Gastroesophageal sphincter (tissue), 4 donors: ENCODE measurements at places on chromosomes 7 and 10.

DNA sequence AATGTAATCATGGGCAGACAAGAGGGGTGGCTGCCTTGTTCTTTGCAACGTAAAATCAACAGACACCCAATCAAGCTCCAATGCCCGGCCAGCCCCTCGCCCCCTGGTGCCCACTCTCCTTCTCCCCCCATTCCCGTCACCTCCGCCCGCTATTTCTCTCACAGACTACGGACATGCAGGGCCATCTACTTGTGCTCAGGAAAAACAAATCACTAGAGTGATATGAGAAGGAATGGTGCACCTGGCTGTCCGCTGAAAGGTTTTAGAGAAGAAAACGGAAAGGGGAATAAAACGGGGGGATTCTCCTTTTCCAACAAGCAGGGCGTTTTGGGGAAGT lies 396 bp downstream of the GRM8 start:
- H3K36me3 ChIP-seq, result no peaks in the 10 kb centered on the region
- H3K4me1 ChIP-seq, result peaks cover 14% of the 10 kb centered on the region
- peak overlapping the region; percentile 73 for H3K4me3 ChIP-seq
- no peak for ATAC-seq

- H3K4me1 ChIP-seq, result no peaks in the 10 kb centered on the region
- no peak for ATAC-seq
- H3K4me3 ChIP-seq, result no peak overlapping the region
- no peaks in the 10 kb centered on the region for H3K36me3 ChIP-seq
- no peaks in the 10 kb centered on the region for H3K27me3 ChIP-seq
These were observed 5.6 kb downstream of the DENND11 start for GRCh38 chr7:141696348-141696747.

DNA sequence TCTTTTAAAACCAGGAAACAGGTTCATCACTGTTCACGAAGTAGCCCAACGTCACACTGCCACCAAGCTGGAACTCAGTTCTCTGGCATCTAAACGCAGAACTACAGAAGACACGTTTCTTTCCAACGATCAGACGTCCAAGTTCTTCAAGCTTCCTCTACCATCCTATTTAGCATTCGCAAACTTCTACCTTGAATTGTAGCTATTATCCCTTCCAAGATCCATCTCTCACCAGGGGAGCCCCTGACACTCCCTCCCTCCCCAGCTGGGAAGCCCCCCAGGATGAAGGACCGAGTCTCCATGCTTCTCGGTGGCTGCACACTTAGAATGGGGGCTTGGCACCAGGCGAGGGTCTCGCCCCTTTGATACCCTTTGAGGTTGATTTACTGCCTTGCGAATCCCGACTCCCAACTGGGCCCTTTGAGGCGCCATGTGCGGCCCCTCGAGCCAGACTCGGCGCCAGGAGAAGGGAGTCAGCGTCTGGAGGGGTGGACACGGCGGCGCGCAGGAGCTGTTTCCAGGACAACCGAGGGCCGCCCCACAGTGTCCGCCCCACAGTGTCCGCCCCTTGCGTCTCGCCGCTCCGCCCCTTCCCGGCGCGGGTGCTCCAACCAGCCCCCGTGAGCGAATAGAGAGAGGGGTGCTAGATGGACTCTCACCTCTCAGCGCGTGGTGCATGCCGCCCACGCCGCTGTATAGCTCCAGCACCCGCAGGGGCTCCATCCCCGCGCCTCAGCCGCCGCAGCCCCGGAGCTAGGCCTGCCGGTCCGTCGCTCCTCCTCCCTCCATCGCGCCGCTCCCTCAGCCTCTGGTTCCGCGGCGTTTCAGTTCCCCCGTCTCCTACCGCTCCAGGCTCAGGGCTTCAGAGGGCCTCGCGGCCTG lies at the start of gene TRDMT1:
Gene TRDMT1, minus strand, starts transcription at position 761 of the 882 bp plus-strand sequence. Its CDS starts 38 bp downstream, at position 723.
- no peaks in the 10 kb centered on the region for H3K36me3 ChIP-seq
- H3K27me3 ChIP-seq, result no peaks in the 10 kb centered on the region
- ATAC-seq, result peak; percentile 99
- H3K27ac ChIP-seq, result peak within 1 kb of the TSS; percentile 91

GRCh38 chr10:18668026-18668425 lies 8.8 kb downstream of the ARL5B start:
- no peak for ATAC-seq
- peaks cover 31% of the 10 kb centered on the region for H3K4me1 ChIP-seq
- no peaks in the 10 kb centered on the region for H3K27me3 ChIP-seq
- no peak overlapping the region for H3K27ac ChIP-seq

DNA sequence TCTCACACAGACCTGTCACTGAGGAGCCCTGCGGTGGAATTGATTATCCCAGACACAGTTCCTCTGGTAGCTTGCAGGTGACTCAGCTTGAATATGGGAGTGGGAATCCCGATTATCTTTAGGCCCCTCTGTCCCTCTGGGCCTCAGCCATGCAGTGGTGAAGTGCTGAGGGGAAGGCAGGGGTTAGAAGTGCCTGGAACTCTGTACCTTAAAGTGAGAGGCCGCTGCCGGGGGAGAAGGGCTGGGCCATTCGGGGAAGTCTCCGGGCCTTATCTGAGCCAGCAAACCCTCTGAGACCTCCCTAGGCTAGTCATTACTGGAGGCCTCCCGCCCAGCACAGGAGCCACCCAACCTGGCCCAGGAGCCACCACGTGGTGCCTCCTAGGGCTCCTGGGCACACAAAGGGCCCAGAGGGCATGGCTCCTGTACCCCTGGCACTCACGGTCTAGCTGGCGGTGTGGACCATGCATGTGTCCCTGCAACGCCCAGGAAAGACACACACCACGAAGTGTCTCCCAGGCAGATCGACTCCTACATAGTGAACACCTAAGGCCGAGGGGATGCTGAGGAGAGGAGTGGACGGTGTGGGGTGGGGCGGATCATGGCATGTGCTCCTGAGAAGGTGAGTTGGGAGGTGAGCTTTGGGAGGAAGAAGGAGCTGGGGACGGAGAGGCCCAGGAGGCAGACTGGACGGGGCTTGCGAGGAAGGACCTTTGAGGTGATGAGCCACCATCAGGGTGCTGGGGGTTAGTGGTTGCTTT lies 56.2 kb downstream of the HK1 start:
- H3K27me3 ChIP-seq, result no peaks in the 10 kb centered on the region
- ATAC-seq, result no peak
- H3K4me1 ChIP-seq, result peaks cover 100% of the 10 kb centered on the region
- H3K4me3 ChIP-seq, result no peak overlapping the region
- peak overlapping the region; percentile 87 for H3K27ac ChIP-seq

DNA sequence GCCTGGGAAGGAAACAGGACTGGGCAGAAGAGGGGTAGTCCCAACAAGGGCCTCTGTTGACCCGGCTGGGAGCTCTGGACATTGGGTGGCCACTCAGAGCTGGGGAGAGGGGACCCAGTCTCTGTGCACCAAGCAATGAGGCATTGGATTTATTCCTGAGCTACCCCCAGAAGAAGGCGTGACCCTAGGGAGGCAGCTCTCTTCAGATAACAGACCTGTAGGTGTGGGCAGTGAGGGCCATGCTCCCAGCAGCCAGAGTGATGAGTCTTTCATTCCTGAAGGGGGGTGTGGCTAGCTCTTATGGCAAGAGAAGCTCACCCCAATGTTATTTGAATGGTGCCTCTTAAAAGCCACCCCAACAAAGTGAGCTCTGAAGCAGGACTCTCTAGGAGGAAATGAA lies 20.4 kb downstream of the TEX36 start:
- no peaks in the 10 kb centered on the region for H3K27me3 ChIP-seq
- H3K4me1 ChIP-seq, result no peaks in the 10 kb centered on the region
- no peak overlapping the region for H3K4me3 ChIP-seq
- no peak for ATAC-seq

GRCh38 chr7:30274641-30275040 lies 9.8 kb upstream of the ZNRF2 start:
- ATAC-seq, result no peak
- no peak overlapping the region for H3K4me3 ChIP-seq
- no peaks in the 10 kb centered on the region for H3K36me3 ChIP-seq
- H3K27ac ChIP-seq, result no peak overlapping the region
- H3K27me3 ChIP-seq, result no peaks in the 10 kb centered on the region

DNA sequence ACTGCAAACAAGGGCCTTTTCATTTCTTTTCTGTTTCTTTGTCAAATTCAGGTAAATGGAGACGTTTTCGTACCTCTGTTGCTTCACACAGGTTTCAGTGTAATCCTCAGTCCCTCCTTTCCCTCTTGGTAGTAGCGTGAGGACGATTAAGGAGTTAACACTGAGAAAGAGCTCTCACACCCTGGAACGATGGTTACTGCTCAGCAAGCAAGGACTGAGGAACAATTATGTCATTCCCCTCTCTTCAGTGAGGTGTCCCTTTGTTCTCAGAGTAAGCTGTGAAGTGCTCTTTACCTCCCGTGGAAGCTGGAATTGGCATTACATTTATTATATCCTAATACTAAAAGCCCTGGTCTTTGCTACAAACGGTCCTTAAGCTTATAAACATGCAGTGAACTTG lies 95.9 kb downstream of the FANK1 start:
- no peaks in the 10 kb centered on the region for H3K4me1 ChIP-seq
- no peaks in the 10 kb centered on the region for H3K27me3 ChIP-seq
- ATAC-seq, result no peak
- H3K4me3 ChIP-seq, result no peak overlapping the region

GRCh38 chr10:9895981-9896380 lies 1121.7 kb upstream of the CELF2 start:
- ATAC-seq, result no peak
- H3K36me3 ChIP-seq, result no peaks in the 10 kb centered on the region
- H3K27me3 ChIP-seq, result no peaks in the 10 kb centered on the region
- no peak overlapping the region for H3K4me3 ChIP-seq
- no peak overlapping the region for H3K27ac ChIP-seq

DNA sequence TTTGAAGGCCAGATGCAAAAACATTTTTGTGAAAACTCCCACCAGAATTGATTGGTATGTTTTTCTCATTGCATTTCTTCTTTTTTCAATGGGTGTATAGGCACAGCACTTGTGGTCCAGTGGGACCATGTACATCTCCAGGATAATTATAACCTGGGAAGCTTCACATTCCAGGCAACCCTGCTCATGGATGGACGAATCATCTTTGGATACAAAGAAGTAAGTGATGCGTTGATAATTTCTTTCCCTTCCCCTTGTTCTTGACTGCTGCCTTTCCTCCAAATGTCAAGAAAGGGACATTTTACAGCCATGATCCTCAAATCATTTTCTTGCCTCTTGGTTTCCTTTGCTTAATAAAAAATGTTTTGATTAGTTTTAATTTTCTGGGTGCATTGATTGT lies 331.5 kb downstream of the PLXDC2 start:
- H3K36me3 ChIP-seq, result no peaks in the 10 kb centered on the region
- no peaks in the 10 kb centered on the region for H3K4me1 ChIP-seq
- no peaks in the 10 kb centered on the region for H3K27me3 ChIP-seq

- H3K4me3 ChIP-seq, result no peak overlapping the region
- H3K4me1 ChIP-seq, result peaks cover 48% of the 10 kb centered on the region
- no peak overlapping the region for H3K27ac ChIP-seq
- peak; percentile 52 for ATAC-seq
- no peaks in the 10 kb centered on the region for H3K27me3 ChIP-seq
- peaks cover 15% of the 10 kb centered on the region for H3K36me3 ChIP-seq
These were observed 8.2 kb downstream of the PRXL2A start for GRCh38 chr10:80416479-80417098.

DNA sequence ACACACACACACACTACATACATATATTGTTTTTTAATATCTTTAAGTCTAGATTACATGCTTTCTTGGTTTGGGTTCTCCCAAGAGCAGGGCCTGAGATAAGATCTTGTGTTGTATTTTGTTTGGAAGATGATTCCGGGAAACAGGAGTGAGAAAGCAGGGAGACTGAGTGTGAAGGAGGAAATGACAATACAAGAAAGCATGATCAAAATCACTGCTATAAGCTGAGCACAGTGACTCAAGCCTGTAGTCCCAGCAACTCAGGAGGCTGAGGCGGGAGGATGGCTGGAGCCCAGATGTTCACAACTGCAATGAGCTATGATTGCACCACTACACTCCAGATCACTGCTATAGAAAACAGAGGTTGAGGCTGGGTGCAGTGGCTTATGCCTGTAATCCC lies 267.6 kb downstream of the SKIDA1 start:
- H3K27ac ChIP-seq, result no peak overlapping the region
- ATAC-seq, result no peak
- no peaks in the 10 kb centered on the region for H3K36me3 ChIP-seq
- peaks cover 6% of the 10 kb centered on the region for H3K27me3 ChIP-seq

GRCh38 chr10:92965314-92965713 lies 95.3 kb upstream of the CYP26C1 start:
- H3K4me1 ChIP-seq, result no peaks in the 10 kb centered on the region
- no peak overlapping the region for H3K27ac ChIP-seq
- no peak overlapping the region for H3K4me3 ChIP-seq
- H3K36me3 ChIP-seq, result no peaks in the 10 kb centered on the region
- H3K27me3 ChIP-seq, result no peaks in the 10 kb centered on the region
- ATAC-seq, result no peak

DNA sequence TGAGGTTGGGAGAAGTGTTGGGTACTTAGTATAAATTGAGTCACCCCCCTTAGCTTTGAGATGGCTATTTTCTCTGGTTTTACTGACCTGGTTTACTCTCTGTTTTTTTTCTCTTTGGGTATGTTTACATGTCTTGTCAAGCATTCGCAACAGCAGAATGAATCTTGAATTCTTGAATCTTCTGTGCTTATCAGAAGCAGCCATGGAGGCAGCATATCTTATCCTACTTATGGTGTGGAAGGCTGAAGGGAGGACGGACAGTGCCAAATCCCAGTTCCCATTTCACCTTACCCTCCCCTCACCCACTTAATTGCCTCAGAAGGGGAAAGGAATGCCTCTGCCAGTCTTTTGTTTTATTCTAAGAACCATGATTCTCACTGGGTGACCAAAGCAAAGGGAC lies 3.7 kb downstream of the SND1 start:
- H3K27ac ChIP-seq, result no peak overlapping the region
- H3K4me1 ChIP-seq, result peaks cover 34% of the 10 kb centered on the region
- no peak for ATAC-seq
- H3K36me3 ChIP-seq, result peaks cover 10% of the 10 kb centered on the region
- no peak overlapping the region for H3K4me3 ChIP-seq

DNA sequence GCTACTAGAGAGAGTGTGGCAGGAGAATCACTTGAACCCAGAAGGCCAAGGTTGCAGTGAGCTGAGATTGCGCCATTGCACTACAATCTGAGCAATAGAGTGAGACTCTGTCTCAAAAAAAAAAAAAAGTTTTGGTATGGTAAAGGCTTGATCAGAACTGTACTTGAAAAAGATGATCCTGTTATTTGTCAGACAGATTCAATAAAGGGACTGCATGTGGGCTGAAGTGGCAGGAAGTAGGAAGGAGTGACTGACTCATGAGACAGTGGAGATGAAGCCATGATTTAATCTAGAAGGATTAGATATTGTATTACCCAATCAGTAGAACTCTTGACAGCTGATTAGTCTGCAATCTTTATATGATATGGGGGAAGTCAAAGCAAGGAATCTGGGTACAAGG lies 2.7 kb upstream of the TMEM254 start:
- no peak for ATAC-seq
- H3K36me3 ChIP-seq, result no peaks in the 10 kb centered on the region
- no peaks in the 10 kb centered on the region for H3K27me3 ChIP-seq

DNA sequence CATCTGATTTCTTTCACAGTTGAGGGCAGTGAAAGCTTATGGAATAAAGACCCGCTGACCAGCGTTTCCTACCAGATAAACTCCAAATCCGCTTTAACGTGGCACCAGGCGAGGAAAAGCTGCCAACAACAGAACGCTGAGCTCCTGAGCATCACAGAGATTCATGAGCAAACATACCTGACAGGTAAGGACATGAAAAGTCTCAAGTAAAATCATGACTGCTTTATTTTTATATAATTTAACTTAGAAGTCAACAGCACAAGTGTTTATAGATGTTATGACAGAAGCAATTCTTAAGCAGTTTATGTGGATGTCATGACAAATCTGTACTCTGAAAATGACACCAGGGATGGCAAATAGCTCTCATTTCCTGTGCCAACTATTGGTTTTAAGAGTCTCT lies 24.5 kb downstream of the MRC1 start:
- no peak overlapping the region for H3K27ac ChIP-seq
- no peaks in the 10 kb centered on the region for H3K27me3 ChIP-seq
- no peaks in the 10 kb centered on the region for H3K36me3 ChIP-seq
- ATAC-seq, result no peak
- H3K4me1 ChIP-seq, result peaks cover 23% of the 10 kb centered on the region
